ENCODE measurements at places on chromosomes 7 and 10.

DNA sequence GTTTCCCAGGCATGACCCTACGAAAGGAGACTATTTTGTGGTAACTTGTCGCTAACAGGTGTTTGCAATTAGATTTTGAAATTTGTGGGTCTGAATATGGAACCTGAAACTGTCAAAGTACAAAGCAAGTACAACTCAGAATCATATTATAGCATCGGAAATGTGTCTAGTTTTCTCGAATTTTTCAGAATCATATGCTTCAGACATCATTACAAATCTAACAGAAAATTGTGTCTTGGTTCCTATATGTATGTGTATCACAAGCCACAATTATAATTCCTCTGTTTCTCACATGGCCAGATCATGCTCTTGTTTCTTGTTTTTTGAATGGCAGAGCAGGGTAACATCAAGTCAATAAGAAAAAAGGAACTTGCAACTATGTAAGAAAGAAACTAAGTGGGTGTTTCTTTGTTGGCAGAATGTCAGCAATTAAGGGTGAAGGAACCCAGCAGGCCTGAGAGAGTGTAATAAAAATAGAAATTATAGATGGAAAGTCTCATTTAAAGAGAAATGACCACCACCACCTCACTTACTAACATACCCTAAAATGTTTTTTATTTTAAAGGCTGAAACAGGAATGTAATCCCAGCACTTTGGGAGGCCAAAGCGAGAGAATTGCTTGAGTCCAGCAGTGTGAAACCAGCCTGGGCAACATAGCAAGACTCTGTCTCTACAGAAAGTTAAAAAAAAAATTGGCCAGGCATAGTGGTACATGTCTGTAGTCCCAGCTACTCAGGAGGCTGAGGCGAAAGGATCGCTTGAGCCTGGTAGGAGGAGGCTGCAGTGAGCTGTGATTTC is 51.3 kb downstream of the PRTFDC1 start:
- DNase-seq = peak; percentile 69

- DNase-seq = no peak
Observed at GRCh38 chr10:76743169-76743568, 894.4 kb downstream of the KCNMA1 start.

- DNase-seq = no peak
Observed at GRCh38 chr10:1363446-1364121, 307.4 kb downstream of the WDR37 start.

- peak; percentile 75 for DNase-seq
Observed at GRCh38 chr7:26061678-26062603, 90.1 kb upstream of the NFE2L3 start.

GRCh38 chr10:112775381-112775780 is 174.7 kb upstream of the TCF7L2 start:
- no peak for DNase-seq

- DNase-seq = no peak
Observed at GRCh38 chr10:47268696-47269095, 31.3 kb upstream of the GDF10 start.

- DNase-seq = no peak
Observed at GRCh38 chr7:155567646-155568332, 21.4 kb upstream of the CNPY1 start.

- peak; percentile 33 for DNase-seq
Observed at GRCh38 chr10:99548041-99548530, 15.3 kb downstream of the NKX2-3 start.

DNA sequence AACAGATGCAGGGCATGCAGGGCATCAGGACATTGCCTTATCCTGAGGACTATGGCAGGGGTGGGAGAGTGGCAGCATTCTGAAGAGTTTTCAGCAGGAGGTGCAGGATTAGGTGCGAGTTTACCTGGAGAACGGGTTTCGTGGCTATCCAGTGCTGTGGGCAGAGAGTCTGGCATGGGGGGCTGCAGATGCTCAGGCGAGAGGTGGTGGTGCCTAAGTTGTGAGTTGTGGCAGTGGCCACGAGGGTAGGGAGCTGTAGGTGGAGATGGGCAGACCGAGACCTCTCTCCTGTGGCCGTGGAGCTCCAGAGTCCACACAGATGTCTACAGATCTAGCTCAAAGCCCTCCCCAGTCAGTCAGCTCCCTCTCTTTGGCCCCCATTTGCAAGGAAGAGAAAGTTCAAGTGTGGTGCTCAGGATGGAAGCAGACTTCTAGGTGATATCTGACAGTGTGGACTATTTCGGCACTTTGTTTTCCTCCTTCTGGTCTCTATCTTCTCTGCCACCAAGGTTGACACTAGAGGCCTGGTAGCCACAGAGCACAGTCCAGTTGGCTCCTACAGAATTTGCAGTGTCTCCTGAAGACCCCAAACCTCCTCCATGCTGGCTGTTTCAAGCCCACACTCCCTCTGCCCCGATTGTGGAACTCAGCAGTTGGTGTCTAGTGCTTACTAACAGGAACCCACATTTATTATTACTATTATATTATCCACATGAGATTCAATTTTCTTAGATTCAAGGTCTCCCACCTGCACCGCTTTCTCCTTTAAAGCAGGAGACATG is 955.7 kb upstream of the ZNF722 start:
- no peak for DNase-seq

DNA sequence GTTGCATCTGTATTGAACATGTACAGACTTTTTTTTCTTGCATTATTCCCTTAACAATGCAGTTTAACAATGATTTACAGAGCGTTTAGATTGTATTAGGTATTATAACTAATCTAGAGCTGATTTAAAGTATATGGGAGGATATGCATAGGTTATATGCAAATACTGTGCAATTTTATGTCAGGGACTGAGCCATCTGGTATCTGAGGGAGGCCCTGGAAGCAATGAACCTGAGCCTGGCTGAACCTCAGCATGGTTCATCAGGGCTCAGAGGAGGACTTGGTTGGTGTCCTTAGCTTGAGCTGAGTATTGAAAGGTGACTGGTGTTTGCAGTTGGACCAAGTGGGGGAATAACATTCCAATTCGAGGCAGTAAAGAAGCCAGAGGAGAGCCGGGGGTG is 4.8 kb downstream of the ADCK2 start:
- DNase-seq = no peak

DNA sequence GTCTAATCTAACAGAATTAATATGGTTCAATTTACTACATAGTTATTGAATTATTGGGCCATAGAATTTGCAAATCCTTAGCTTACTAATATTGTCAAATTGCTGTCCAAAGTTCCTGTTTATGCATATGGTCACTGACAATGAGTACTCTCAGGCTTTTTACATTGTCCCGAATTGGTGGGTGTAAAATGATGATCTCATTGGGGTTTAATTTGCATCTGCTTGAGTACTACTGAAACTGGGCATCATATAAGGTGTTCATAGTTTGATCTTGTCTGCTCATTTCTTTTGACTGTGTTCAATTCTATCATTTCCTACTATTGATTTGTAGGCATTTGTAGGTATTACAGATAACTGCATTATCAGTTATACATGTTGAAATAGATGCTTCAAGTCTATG is 12.7 kb downstream of the ABCA13 start:
- no peak for DNase-seq

DNA sequence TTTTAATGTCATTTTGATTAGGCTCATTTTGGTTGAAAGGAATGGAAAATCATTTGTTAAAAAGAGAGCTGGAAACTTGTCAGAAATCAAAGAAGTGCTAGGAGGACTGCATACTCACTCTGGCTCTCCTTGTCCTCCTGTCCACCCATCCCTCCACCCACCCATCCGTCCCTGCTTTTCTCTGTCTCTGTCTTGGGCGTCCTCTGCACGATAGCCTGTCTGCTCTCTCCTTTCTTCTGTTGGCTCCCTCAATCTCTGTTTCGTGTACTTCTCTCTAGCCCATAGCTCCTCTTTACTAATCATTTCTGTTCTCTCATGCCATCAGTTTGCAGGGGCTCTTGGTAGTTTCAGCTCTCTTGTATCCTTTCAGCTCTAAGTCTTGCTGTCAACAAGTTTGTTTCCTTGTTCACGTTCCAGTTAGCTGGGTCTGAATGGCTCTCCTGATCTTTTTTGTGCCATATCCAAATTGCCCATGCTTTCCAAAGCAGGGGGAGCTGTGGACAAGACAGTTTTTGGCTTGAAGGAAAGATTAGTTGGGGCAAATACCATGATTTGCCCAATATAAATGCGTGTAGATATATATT is 75.6 kb downstream of the KAT6B start:
- DNase-seq = no peak

GRCh38 chr7:12893292-12893691 is 205.9 kb downstream of the ARL4A start:
- DNase-seq = no peak

GRCh38 chr10:122490786-122491680 is 29.7 kb downstream of the HTRA1 start:
- no peak for DNase-seq

DNA sequence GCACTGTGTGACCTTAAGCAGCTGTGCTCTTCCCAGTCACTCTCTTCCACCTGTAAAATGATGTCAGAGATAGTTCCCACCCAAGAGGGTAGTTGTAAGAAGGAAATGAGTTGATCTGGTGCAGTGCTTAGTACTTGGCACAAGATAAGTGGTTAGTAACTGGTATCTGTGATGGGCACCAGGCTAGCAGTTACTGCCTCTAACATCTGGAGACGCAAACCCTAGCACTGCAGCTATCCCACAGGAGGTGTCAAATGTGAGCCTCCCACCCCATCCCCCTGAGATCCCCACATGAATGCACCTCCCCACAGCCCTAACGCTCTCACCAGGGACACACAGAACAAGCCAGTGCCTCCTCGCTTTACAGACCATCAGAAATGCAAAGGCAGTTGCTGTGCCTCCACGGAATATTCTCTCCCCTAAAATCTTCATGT is 72.0 kb downstream of the KCNMA1 start:
- DNase-seq = no peak

GRCh38 chr7:107119376-107120105 is 49.3 kb upstream of the HBP1 start:
- DNase-seq = no peak

All from suppressor macrophage (primary cell).